ENCODE measurements at places on chromosomes 2 and 18.

GRCh38 chr2:145287736-145288135 is 767.8 kb upstream of the ZEB2 start:
- no peak for DNase-seq

GRCh38 chr18:3153107-3153704 is 66.6 kb downstream of the MYOM1 start:
- DNase-seq: no peak

DNA sequence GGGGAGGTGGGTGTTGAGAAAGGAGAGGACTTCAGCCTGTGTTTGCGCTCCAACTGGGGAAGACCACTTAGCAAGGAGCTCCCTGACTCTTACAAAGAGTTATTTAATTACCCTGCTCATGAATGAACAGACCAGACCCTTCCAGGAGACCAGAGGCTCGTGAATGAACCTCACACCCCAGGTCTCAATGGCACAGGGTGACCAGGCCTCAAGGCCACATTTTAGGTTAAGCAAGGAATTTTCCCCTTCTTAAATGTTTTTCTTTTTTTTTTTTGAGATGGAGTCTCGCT is 25.3 kb downstream of the SMAD7 start:
- DNase-seq: no peak

DNA sequence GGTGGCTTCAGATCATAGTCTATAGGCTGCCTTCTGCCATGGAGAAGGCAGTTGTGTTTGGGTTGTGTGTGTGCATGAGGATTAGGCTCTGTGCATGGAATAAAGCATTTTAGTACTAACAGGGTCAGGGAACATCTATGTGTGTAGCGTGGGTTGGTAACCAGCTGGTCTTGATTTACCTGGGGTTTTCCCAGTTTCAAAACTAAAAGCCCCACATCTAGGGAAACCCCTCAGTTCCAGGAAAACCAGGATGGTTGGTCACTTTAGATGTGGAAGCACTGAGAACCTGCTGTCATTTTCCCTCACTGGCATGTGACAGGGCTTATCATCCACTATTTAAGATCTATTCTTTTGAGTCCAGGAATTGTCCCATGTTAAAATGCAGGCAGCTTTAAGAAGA is 116.3 kb downstream of the POLE4 start:
- DNase-seq: no peak

DNA sequence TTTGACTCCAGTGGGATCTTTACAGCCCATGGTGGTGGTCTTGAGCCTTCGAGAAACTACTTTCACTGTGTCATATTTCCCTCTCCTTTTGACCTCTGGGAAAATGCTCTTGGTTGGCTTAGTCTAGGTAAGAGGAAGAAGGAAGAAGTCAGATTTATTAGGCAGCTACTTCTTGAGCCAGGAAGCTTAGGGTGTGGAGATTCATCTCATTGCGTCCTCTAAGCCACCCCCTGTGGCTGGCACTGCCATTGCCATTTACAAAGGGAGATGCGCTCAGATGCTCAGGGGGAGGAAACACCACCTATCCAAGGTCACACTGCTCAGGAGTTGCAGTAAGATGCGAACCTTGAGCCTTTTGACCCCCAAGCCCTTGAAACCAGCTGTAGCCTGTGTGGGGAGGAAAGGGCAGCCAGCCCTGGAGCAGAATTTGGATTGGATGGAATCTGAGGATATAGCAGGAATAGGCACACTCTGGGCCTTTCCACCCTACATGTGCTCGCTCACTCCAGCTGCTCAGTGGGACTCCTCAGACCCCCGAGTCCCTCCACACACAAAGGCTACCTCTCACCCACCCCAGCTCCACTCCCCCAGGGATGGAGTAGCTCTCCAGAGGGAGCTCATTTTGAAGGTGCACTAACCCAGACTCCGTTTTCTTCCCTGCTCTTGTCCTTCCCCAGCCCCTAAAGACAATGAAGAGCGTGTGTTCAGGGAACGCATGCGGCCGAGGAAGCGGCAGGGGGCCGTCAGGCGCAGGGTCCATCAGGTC is 321.3 kb upstream of the EPAS1 start:
- no peak for DNase-seq

DNA sequence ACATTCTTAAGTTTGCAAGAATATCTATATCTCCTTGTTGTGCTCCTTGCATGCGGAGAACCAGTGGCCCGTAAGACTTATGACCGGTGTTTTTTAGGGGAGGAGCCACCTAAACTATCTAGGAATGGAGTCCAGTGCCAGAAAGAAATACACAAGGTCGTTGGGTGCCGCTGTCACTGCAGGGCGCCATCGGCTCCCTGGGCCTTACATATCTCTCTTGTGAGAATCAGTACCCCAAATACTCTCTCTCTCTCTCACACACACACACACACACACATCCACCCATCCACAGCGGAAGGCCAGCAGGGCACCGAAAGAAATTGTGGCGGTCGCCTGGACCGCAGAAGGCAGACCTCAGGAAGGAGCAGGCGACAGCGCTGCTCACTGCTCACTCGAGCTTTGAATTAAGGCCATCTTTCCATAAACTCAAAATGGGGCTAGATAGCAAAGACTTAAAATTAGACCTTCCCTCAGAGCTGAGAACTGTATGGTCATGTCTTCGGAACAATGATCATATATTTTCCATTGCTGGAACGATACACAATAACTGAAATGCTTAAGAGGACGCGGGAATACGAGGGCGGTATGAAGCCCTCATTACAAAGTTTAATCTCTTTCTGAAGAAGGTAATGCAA is 10.4 kb downstream of the NR4A2 start:
- DNase-seq: no peak

DNA sequence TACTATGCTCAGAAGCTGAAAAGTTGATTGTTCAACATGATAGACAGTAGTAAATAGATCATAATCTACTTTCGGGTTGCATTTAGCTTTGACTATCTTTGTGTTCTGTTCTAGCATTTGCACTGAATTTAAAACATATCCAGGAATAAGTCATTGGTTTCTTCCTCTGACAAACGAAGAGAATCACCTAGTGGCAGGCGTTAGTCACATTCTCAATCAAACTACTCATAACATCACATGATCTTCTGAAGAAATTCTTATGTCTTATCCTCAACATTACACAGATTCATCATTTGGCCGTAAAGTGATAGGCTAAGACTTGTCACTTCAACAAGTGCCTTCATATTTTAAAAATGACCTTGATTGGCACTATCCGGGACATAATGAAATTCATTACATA is 63.6 kb upstream of the TTC21B start:
- no peak for DNase-seq

GRCh38 chr2:230660294-230661060 is 52.2 kb upstream of the CAB39 start:
- DNase-seq: peak; percentile 85

GRCh38 chr18:54973046-54973445 is 13.8 kb upstream of the CCDC68 start:
- DNase-seq: no peak

DNA sequence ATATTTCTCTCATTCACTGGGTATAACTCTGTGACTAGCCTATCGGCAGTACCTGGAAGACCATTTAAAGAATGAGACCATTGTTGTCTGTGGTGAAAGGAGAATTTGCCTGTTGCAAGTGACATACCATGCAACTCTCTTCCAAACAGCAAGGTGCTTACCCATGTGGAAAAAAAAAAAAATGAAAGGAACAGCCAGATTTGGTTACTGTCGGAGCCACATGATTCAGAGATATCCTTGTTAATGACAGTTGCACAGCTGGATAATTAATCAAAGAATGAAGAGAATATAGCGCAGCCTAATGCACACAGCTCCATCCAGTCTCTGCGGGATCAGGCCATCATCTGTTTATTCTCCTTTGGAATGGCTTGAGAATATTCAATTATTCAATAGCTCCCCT is 141.8 kb downstream of the HRH4 start:
- DNase-seq: no peak

DNA sequence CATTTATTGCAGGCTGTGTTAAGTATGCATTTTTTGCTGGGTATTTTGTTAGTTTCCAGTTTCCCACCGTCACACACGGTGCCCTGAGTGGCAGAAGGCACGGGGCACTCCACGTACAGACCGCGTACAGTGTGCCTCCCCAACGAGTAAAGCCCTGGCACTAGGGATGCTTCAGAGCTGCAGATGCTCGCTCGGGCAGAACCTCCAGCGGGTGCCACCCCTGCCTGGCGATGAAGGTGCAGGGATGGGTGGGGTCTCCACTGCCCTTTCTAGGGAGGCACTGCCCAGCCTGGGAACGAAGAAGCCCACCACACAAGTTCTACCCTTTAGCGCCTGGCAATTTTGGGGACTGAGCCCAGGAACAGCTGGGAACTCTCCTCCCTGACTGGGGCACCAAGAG is 4.1 kb downstream of the GREB1 start:
- no peak for DNase-seq

DNA sequence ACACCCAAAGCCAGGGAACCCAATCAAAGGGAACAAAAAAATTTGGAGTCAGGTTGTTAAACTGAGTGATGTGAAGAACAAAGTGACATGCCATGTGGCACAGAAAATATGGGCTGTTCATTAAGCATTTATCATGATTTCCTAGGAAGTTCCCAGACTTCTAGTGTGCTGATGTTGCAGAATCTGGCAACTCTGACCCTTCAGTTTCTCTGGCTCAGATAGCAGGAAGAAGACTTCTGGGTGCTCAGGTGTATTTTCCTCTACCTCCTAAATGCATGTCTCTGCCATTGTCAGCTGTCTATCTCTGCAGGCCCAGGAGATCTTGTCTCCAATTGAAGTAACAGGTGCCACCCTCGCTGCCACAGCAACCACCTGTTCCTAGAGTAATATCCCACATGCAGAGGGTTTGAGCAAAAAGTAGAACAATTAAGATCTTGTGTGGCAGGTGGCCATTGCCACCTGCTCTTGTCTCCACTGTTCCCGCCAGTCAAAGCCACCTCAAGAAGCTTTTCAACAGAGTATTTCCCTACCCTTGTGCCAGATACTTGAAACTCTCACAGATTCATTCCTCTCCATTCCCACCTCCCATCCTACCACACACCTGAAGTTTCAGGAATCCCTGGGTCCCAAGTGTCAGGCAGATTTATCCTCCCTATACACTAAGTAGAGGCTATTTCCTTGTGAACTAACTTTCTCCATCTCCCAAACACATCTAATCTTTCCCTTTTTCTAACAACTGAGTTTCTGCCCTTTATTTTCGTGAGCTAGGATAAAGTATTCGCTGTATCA is 533.7 kb upstream of the CHAC2 start:
- no peak for DNase-seq

- no peak for DNase-seq
These were observed 20.9 kb downstream of the TWIST2 start for GRCh38 chr2:238868616-238869292.

DNA sequence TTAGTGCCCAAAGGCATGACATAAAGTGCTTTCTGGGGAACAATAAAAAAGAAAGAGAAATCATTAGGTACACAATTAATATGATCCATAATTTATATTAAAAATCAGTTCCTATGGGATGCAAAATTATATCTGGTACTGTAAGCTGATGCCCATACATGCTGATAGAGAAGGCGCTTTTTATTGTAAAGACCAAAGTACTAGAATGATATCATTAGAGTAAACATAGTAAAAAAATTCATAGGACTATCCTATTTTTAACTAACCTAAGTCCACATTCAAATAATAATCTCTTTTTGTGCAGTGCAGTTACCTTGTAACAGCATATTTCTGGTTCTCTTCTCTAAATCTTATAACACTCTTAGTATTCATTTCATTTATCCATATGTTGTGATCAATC is 252.2 kb downstream of the ASXL3 start:
- DNase-seq: no peak
